Suprapubic skin (tissue), 4 donors: ENCODE measurements at places on chromosomes 1 and 21. TPM values are rescaled to one million over a fixed set of nuclear protein-coding genes. Genes with fewer than 3 reads are reported as not detected.

- H3K36me3 ChIP-seq: no peaks in the 10 kb centered on the region
- H3K27me3 ChIP-seq: no peaks in the 10 kb centered on the region
- no peak overlapping the region for H3K27ac ChIP-seq
- peaks cover 8% of the 10 kb centered on the region for H3K4me1 ChIP-seq
Measured at GRCh38 chr1:63615768-63616420, 22.7 kb downstream of the PGM1 start.

GRCh38 chr1:192461684-192462083 is 113.9 kb upstream of the RGS1 start:
- H3K4me1 ChIP-seq: no peaks in the 10 kb centered on the region
- H3K36me3 ChIP-seq: no peaks in the 10 kb centered on the region
- H3K27ac ChIP-seq: no peak overlapping the region
- no peak overlapping the region for H3K4me3 ChIP-seq
- DNase-seq: no peak

- no peaks in the 10 kb centered on the region for H3K4me1 ChIP-seq
- peaks cover 8% of the 10 kb centered on the region for H3K27me3 ChIP-seq
- no peak for DNase-seq
Measured at GRCh38 chr21:45861156-45861870, 120.3 kb upstream of the COL6A1 start.

- no peak overlapping the region for H3K4me3 ChIP-seq
- no peaks in the 10 kb centered on the region for H3K36me3 ChIP-seq
- H3K4me1 ChIP-seq: no peaks in the 10 kb centered on the region
- no peak overlapping the region for H3K27ac ChIP-seq
- no peak for DNase-seq
Measured at GRCh38 chr21:25400427-25400826, 206.9 kb downstream of the MRPL39 start.

NPR1 gene
- 5.5 TPM for total RNA-seq

GRCh38 chr1:41689139-41689538 is 204.7 kb upstream of the EDN2 start:
- H3K27me3 ChIP-seq: no peaks in the 10 kb centered on the region
- H3K36me3 ChIP-seq: no peaks in the 10 kb centered on the region
- H3K27ac ChIP-seq: no peak overlapping the region
- no peak overlapping the region for H3K4me3 ChIP-seq
- DNase-seq: no peak

DNA sequence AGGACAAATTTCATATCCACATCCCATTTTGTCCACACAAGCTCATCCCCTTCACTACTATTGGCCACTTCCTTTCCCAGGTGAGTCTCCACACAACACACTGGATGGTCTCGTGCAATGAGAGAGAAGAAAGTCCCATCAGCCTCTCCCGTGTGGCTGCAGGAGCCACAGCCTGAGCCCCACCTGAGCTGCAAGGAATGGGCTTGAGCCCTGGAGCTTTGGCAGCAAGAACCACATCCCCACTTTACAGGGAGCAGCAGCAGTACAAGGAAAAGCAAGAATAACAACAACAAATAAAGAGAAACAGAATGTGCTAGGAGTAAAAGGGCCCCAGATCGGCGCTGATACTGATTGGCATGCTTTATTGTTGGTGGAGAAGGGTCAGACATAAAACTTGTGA is 117.7 kb downstream of the TPTE start:
- no peak overlapping the region for H3K4me3 ChIP-seq
- no peaks in the 10 kb centered on the region for H3K27me3 ChIP-seq
- no peak for DNase-seq
- H3K27ac ChIP-seq: no peak overlapping the region
- H3K36me3 ChIP-seq: no peaks in the 10 kb centered on the region

DNA sequence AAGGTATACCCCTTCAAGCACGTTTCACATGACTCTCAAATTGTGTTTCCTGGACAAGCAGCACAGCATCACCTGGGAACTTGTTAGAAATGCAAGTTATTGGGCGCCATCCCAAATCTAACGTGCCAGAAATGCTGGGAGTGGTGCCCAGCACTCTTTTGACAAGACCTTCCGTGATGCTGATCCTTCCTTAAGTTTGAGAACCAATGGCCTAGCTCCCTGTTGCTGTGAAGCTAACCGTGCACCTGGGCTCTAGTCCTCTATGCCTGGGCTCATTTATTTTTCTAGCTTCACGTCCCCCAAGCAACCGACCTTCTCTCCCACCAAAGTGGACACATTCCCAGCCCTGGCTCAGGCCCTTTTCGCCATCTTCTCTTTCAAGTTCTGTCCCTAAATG is 4.3 kb downstream of the BEST4 start:
- H3K4me3 ChIP-seq: peak overlapping the region; percentile 51
- no peak for DNase-seq
- H3K36me3 ChIP-seq: peaks cover 25% of the 10 kb centered on the region
- H3K27me3 ChIP-seq: no peaks in the 10 kb centered on the region
- peak overlapping the region; percentile 43 for H3K27ac ChIP-seq

DNA sequence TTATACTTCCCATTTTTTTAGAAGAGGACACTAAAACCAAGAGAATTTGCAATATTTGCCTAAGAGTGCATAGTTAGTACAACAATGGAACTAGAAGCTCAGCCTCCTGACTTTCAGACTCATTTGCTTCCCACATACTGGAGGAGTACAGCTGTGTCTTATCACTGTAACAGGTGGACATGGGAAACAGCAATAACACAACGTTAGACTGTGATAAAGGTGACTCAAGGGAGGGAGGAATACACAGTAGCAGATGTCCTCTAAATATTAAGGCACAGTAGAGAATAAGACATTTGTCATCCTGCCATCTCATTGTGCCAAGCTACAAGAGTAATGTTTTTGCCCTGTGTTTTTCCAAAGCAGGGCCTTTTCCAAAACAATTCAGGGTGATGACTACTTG is 55.4 kb upstream of the JAK1 start:
- no peak overlapping the region for H3K4me3 ChIP-seq

GRCh38 chr1:178548108-178548507 is 35.2 kb downstream of the TEX35 start:
- H3K4me3 ChIP-seq: no peak overlapping the region
- H3K27me3 ChIP-seq: no peaks in the 10 kb centered on the region

PDZK1 gene
- 4.3 TPM for total RNA-seq

- no peak overlapping the region for H3K27ac ChIP-seq
- no peak for DNase-seq
- H3K36me3 ChIP-seq: no peaks in the 10 kb centered on the region
- no peak overlapping the region for H3K4me3 ChIP-seq
- H3K4me1 ChIP-seq: peaks cover 9% of the 10 kb centered on the region
Measured at GRCh38 chr1:244197851-244198375, 146.8 kb downstream of the ZBTB18 start.

DNA sequence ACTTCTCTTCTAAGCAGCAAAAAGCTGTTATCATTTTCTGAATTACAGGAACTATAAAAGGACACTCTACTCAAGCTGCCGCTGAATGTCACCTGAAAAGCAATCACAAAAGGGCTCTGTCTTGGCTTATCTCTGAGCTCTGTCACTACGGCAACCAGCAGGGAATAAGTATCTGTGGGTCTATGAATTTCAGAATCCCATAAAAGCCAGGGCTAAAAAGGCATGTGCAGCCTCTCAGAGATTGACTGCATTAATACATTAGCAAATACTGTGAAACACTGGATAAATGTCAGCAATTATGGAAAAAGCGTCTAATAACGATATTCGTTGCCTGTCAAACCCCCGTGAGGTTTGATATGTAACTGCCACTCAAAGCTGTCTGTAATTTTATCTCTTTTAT is 210.2 kb upstream of the DMRTA2 start:
- H3K4me3 ChIP-seq: no peak overlapping the region
- H3K36me3 ChIP-seq: no peaks in the 10 kb centered on the region
- H3K27me3 ChIP-seq: no peaks in the 10 kb centered on the region
- no peak for DNase-seq

OR2L8 gene
- total RNA-seq: 0.97 TPM

DNA sequence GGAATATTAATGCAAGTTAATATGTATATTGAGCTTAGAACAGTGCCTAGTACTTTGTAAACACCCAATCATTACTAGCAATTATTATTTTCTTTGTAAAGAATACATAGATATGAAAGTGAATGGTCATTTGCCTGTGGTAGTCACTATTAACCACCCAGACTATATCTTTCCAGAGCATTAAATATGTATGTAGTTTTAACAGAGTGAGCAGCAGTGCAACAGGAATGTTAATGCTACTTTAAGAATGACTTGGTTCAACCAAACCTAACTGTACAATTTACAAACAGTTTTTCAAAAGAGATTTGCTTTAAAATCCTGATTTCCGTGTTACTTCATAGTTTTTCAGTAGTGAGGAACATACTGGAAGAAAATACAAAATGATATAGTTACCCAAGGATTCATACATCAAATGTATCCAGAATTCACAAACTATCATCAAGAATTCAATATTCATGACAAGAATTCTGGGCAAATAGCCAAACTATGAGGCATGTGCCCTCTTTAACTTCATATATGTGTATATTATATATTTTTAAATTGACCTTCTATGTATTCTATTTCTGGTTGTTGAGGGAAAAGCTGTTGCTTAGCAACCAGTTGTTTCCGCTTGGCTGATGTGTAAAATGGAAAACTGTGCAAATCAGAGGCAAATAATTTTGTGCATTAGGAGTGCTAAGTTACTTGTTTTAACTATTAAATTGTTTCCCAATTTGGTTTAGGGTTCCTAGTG is 34.9 kb upstream of the IVNS1ABP start:
- no peak for DNase-seq
- H3K4me1 ChIP-seq: peaks cover 10% of the 10 kb centered on the region
- no peak overlapping the region for H3K27ac ChIP-seq
- H3K4me3 ChIP-seq: no peak overlapping the region
- H3K36me3 ChIP-seq: no peaks in the 10 kb centered on the region

DNA sequence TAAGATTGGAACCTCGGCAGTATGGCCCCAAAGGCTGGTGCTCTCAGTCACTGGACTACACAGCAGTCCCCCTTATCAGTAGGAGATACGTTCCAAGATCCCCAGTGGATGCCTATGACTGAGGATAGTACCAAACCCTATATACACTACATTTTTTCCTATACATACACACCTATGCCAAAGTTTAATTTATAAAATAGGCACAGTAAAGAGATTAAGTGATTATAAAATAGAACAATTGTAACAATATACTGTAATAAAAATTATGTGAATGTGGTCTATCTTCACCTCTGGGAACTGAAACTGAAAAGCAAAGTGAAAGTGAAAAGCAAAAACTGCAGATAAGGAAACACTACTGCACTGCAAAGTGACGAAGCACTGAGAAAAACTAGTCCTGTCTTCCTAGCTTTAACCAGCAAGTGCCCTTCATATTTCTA is 96.8 kb downstream of the INTS7 start:
- H3K4me1 ChIP-seq: peaks cover 7% of the 10 kb centered on the region
- no peak for DNase-seq
- H3K4me3 ChIP-seq: peak overlapping the region; percentile 8
- H3K36me3 ChIP-seq: peaks cover 8% of the 10 kb centered on the region
- no peaks in the 10 kb centered on the region for H3K27me3 ChIP-seq
- no peak overlapping the region for H3K27ac ChIP-seq

CFAP126 gene
- not detected for total RNA-seq

TMEM50B gene
- 151 TPM for total RNA-seq

WARS2 gene
- total RNA-seq: 17.5 TPM

GRCh38 chr1:36625253-36625934 is 142.7 kb upstream of the CSF3R start:
- H3K4me1 ChIP-seq: no peaks in the 10 kb centered on the region
- no peak for DNase-seq
- no peak overlapping the region for H3K27ac ChIP-seq
- no peak overlapping the region for H3K4me3 ChIP-seq
- H3K27me3 ChIP-seq: peaks cover 46% of the 10 kb centered on the region
